ENCODE measurements at places on chromosomes 13 and 19. TPM values are rescaled to one million over a fixed set of nuclear protein-coding genes. Genes with fewer than 3 reads are reported as not detected.

HIPK4 gene
- total RNA-seq, result 0.18 TPM

CCDC169 gene
- total RNA-seq, result 6.9 TPM

GPC5 gene
- total RNA-seq, result 3.3 TPM

ANGPTL8 gene
- 1.5 TPM for total RNA-seq

SIGLEC8 gene
- not detected for total RNA-seq

SPRYD7 gene
- 6.1 TPM for total RNA-seq

IRS2 gene
- total RNA-seq, result 12.6 TPM

Measured in cardiac muscle cell (in vitro differentiated cells and primary cell).